Memory B cell (primary cell): ENCODE measurements at places on chromosomes 16 and 17.

GRCh38 chr17:69608808-69609472 is 194.4 kb downstream of the MAP2K6 start:
- no peak for DNase-seq

- peak; percentile 48 for DNase-seq
Observed at GRCh38 chr17:57622683-57623433, 122.2 kb downstream of the CCDC182 start.

DNA sequence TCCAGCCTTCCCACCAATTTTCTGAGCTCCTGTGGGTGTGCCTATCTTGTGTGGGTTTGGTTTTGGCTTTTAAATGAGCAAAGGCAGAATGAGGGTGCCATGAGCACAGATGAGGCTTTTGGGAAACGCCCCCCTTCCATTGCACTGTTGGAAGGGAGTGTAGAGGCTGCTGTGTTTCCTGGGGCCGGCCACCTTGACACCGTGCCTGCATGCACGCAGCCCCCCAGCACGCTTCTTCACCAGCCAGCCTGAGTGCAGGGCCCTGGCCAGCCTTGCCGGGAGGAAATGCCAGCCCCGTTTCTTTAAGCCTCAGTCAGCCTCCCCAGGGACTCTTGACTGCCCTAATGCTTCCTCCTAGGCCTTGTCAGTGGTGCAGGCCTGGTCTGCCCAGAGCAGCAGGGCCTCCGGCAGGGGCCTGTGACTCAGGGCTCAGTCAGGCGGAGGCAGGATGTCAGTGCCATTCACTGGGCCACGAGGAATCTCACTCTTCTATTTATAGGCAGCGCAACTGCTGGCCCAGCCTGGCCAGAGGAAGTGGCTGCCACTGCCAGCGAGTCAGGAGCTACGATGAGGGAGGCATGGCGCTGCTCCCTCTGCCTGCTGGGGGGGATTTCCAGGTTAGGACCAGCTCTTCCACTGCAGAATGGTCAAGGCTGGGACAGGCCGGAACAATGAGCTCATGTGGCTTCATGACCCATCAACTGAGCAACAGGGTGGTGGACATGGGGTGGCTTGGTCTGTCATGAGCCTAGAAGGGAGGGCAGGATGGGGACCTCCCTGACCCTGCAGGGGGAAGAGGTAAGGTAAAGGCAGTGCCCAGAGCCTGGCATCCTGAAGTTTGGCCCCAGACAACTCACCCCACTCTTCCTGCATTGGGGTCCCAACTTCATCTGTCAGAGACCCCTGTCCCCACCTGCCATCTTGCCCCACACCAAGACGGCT is 205.2 kb downstream of the RAB11FIP4 start:
- DNase-seq = peak; percentile 32

DNA sequence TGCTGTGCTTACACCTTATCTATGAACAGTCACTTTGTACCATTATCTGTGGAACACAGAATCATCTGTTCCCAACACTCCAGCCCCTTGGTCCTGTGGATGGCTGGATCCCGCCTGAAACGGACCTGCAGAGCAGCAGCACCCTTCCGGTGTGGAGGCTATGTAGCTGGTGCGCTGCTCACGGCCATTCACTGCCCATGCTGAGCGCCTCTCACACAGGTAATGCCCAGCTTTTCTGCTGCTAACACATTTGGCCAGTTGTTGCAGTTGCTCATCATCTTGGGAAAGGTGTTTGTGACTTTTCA is 11.4 kb upstream of the PLK1 start:
- no peak for DNase-seq

DNA sequence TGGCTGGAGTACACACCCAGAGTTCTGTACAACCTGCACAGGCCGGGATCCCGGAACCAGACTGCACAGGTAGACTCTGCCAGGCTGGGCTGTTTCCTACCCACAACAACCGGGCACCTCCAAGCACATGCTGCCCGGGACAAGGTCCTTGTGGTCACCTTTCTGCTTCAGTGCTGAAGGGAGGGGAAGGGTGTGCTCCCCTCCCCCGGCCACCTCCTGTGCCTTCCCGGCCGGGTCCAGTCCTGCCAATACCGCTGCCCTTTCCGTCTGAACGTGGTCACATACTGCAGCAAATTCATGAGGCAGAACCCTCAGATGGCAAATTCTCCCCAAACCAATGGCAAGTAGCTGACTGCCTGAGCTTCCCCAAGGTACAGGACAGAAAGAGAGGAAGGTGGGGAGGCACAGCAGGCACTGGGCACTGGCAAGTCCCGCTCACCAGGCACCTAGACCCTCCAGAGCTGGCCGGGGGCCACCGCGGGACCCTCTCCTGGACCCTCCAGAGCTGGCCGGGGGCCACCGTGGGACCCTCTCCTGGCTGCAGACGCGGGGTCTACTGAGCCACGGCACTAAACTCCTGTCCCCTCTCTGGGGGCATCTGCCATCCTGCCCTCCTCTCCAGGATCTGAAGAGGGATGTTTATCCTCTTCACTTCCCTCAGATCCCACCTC is 22.8 kb downstream of the SLC43A2 start:
- DNase-seq = no peak
